Activated naive CD8-positive, alpha-beta T cell treated with anti-CD3 and anti-CD28 coated beads for 36 hours (primary cell): ENCODE measurements at places on chromosomes 16 and 17. TPM values are rescaled to one million over a fixed set of nuclear protein-coding genes. Genes with fewer than 3 reads are reported as not detected.
A peak's percentile ranks its signal among the peaks of the same experiment; 100 is the strongest.

WFIKKN2 gene
- total RNA-seq = not detected

KCNJ18 gene
- total RNA-seq = 0.10 TPM

KIAA0513 gene
- 3.3 TPM for total RNA-seq

GRCh38 chr16:21608639-21609328 lies 9.4 kb downstream of the METTL9 start:
- peak; percentile 21 for DNase-seq

DNA sequence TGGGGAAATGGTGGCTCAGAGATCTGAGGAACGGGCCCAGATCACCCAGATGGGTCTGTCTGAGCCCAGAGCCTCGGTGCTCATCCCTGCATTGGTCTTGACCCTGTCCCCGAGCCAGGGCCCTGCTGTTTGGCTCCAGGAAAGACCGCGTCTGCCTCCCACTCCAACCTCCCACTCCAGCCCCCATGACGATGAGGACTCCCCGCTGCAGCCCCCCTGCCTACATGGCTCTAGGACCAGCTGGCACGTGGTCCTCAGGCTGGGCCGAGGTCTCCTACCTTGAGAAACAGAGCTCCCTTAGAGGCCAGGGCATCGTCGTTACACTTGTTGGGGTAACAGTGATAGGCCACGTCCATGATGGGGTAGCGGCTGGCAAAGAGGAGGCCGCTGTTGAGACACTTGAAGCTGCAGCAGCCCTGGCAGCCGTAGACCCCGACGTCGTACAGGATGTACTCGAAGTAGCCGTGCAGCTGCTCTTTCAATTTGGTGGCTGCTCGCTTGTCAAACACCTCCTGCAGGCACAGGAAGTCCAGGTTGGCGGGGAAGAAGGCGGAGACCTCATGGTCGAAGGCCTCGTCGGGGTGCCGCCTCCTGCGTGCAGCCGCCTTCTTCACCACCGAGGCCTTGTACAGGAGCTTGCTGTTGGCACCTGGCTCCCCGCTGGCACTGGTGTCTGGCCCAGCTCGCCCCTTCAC lies 59.9 kb downstream of the PRMT7 start:
- peak; percentile 49 for DNase-seq

GRCh38 chr17:77887110-77887463 lies 71.4 kb upstream of the TNRC6C start:
- DNase-seq = no peak

- DNase-seq = no peak
Observed at GRCh38 chr17:2482218-2482617, 29.5 kb downstream of the METTL16 start.

DNA sequence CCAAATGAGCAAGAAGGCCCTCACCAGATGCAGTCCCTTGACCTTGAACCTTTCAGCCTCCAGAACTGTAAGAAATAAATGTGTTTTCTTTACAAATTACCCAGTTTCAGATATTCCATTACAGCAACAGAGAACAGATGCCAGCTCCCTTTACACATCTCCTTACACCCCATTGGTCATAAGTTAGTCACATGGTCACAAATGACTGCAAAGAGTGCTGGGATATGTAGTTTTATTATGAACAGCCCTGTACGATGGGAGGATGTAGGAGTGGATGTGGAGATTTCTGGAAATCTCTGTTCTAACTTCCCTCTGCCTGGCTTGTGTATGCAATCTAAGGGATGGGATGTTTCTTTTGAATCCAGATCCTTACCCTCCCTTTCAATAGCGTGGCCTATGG lies 13.3 kb upstream of the RPL38 start:
- no peak for DNase-seq

DNA sequence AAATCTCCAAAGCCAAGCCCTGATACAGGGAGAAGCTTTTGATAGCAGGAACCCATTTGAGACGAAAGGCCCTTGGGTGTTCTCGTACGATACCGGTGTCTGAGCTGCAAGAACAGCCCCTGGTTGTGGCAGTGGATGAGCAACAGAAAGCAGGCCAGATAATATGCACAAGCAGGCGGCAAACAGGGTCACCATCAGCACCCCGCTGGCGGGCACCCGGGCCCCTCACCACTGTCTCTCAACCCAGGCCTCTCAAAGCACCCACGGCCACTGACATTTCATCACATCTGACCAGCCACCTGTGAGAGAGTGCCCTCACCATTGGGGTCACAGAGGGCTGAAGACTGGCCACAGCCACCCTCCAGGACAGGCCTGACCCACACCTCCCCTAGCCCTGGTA lies 230.4 kb downstream of the C16orf78 start:
- no peak for DNase-seq
